ENCODE measurements at places on chromosomes 3 and 15. TPM values are rescaled to one million over a fixed set of nuclear protein-coding genes. Genes with fewer than 3 reads are reported as not detected.
A peak's percentile ranks its signal among the peaks of the same experiment; 100 is the strongest.

GRCh38 chr3:136135039-136135802 is 60.9 kb downstream of the MSL2 start:
- no peak for DNase-seq

DNA sequence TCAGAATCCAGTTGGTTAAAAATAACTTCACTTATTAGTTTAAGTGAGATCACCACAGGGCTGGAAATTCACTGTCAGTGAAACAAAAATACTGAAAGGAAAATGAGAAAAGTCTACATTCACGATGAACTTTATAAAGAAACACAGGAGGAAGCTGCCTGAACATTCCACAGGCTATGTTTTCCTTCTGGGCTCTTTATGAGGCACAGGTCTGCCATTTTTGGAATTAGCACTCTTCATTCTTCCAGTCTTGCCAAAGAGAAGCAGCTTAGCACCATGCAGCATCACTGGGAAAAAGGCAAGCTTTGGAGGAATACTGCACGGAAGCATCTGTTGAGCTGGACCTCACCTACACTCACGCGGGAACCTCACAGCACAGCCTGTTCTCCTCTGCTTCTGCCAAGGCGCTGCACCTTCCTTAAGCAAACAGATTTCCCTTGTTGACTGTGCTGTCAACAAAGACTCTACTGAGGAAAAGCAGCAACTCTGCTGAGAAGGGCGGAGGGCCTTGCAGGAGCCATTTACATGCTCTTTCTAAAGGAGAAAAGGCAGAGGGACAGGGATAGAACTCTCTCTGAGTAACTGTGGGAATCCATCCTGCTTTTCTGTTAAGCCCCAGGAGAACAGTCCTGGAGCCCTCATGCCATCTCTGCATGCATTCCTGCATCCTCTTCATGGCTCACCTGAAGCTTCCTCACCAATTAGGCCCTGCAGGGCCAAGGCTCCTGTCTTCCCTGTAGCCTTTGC is 15.7 kb downstream of the SUSD5 start:
- DNase-seq: no peak

DNA sequence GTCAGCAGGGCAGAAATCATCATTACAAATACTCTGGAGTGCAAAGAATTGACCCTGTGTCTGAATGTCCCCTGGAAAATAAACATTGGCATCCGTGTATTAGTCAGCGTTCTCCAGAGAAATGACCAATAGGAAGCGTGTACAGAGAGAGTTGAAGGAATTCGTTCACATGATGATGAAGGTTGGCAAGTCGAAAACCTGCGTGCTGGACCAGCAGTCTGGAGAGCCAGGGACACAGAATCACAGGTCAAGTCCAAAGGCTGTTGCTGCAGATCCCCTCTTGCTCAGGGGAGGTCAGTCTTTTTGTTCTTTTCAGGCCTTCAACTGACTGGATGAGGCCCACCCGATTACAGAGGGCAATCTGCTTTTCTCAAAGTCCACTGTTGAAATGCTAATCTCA is 16.6 kb downstream of the GP9 start:
- peak; percentile 22 for DNase-seq

DNA sequence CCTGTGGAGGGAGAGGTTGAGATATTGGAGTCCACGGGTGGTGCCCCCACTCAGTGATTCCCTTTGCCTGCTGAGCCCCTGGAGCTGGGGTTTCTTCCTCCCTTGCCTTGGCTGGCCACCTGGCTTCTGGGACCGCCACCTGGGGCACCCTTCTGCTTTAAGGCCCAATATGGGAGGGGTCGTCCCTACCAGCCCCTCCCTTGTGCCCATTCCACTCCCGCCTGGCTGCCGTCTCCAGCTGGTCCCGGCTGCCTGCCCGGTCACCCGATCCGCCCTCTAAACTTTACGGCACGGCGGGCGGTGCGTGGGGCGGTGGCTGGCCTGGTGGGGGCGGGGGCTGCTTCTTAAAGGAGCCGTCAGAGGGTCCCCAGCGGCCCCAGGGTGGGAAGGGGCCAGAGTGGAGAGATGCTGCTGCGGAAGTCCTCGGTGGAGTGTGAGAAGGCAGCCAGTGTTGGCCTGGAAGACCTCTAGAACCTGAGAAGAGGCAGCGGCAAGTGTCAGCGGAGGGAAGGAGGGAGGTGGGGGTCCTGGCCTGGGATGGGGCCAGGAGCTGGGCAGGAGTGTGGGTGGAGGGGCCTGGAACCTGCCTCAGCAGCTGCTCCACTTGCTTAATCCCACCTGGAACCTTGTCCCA is 1.6 kb upstream of the SEMA3B start:
- peak; percentile 63 for DNase-seq

Gene CPEB1
- total RNA-seq: 3.8 TPM

Gene LMCD1
- total RNA-seq: 95.7 TPM

Gene MEGF11
- 1.5 TPM for total RNA-seq

Measured in lung (tissue), 17 donors.